Esophagus muscularis mucosa (tissue), 4 donors: ENCODE measurements at places on chromosomes 1 and 21. TPM values are rescaled to one million over a fixed set of nuclear protein-coding genes. Genes with fewer than 3 reads are reported as not detected.

KCNJ9 gene
- total RNA-seq, result not detected

DNA sequence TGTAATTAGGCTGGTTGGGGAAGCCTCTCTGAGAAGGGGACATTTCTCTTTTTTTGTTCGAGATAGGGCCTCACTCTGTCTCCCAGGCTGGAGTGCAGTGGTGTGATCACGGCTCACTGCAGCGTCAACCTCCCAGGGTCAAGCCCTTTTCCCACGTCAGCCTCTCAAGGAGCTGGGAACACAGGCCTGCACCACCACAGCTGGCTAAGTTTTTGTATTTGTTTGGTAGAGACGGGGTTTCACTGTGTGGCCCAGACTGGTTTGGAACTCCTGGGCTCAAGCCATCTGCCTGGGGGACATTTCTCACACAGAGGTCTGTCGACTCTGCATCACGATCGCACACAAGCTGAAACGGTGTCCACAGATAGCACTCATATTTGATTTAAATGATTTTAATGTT, 39.7 kb downstream of the HUNK start:
- DNase-seq, result no peak

DNA sequence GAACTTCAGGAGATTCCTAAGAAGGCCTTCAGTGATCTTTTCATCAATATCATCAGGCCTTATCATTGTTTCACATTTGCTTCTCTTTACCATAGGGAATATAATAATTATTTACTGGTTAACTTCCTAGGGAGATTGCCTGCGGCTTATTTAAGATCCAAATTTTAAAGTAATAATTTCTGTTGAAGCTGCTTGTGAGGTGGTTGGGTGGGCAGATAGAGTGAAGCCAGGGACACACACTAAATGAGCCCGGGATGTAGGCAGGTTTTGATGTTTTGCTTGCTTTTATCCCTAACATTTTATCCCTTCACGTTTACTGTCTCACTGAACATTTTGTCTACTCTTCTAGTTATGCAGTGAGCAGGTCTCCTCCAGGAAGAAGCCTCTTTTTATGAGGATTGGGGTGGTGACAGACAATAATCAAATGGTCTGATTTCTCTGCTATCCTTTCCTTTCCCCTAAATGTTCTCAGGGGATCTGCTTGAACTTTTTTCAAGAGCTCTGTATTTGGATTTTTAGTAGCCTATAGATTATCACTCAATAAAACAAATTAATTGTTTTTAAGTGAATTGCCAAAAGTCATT, 164.7 kb downstream of the RUNX1 start:
- peak; percentile 21 for DNase-seq

- no peak for DNase-seq
Measured at GRCh38 chr1:23039308-23039826, 20.1 kb downstream of the KDM1A start.

- no peak for DNase-seq
Measured at GRCh38 chr1:25896266-25896665, 10.0 kb downstream of the STMN1 start.

- DNase-seq, result no peak
Measured at GRCh38 chr1:20593756-20594155, 4.9 kb downstream of the CDA start.

DNA sequence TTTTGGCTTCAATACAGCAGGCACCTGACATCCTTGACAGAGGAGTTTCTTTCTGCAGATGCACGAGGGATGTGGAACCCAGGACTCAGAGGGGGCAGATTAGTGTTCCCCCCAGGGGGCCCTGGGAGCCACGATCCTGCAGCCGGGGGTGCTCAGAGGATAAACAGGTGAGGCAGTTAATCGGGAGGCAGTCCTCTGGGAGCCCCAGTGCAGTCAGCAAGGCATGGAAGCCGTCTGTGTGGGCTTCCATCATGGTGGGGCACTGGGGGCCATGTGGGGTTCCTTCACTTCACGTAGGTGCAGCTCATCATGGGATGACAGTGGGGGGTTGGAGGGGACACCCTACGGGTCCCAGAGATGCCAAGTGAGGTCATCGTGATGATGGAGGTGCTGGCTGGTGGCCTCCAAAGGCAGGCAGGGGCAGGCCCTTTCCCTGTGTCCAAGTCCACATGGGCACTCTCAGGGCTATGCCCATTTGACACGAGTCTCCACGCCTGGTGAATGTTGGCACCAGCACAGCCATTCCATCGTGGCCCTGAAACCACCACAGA, 59.3 kb upstream of the ABCG1 start:
- DNase-seq, result no peak

CD1C gene
- total RNA-seq, result 0.69 TPM

KIAA0319L gene
- total RNA-seq, result 33.8 TPM

DNA sequence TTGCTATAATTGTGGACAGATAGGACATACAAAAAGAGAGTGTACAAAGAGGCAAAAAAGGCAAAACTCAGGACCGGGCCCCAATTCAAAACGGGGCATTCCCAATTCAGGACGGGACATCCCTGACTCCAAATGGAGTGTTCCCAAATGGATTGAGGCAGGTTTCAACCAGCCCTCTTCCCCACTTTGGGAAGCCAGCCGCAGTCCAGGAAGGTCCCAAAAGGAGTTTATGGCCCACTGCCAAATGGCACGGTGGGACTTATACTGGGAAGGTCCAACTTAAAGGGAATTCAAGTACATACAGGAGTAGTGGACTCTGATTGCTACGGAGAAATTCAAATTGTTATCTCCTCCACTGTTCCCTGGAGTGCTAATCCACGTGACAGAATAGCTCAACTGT, 3.5 kb upstream of the ZNF669 start:
- DNase-seq, result no peak

- no peak for DNase-seq
Measured at GRCh38 chr1:112694363-112694929, 12.5 kb downstream of the RHOC start.

DNA sequence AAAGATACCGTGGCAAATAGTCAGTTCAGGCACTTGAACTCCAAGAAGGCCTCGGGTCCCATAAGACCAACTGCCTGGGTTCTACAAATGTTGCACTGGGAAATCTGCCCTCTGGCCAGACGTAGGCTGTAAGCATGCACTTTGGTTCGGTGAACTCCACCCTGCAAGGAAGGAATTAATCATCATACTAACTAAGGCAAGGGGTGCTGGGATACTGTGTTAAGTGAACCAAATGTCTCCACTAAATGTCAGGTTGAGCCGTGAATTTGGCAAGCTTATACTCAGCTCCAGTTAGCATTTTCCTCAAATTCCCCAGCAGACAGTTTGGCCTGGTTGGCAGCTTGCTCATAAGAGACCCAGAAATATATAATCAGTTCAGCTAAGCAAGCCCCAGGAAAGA, 385.9 kb downstream of the GPATCH2 start:
- no peak for DNase-seq

FAM229A gene
- 8.7 TPM for total RNA-seq

DNA sequence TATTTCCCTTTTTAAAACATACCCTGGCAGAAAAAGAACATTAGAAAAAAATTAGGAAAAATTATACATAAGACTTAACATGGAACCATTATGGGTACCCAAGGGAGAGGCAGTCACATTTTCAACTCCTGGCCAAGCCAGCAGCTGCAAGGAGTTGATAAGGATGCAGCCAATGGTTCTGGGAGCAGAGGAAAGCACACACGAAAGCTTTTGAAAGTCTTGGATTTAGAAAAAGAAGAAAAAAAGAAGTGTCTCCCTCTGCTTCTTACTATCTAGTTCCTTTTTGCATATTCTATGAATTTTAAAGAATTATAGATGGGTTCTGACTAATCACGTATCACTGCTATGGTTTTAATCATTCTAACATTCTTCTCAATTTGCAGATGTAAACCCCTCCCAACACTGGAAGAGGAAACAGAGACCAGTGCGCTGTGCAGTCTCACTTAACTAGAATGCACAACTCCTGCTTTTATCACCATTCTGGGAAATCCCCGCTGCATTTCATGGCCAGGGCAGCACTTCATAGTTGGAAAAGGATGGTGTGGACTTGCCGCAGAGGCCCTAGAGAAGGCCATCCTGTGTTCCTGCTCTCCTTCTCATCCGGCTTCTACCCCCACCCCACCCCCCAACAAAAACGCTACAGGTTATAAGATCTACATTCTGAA, 2.7 kb upstream of the CD58 start:
- peak; percentile 29 for DNase-seq

HORMAD1 gene
- total RNA-seq, result 0.33 TPM

- peak; percentile 66 for DNase-seq
Measured at GRCh38 chr1:48093147-48093546, 96.0 kb upstream of the TRABD2B start.

DNA sequence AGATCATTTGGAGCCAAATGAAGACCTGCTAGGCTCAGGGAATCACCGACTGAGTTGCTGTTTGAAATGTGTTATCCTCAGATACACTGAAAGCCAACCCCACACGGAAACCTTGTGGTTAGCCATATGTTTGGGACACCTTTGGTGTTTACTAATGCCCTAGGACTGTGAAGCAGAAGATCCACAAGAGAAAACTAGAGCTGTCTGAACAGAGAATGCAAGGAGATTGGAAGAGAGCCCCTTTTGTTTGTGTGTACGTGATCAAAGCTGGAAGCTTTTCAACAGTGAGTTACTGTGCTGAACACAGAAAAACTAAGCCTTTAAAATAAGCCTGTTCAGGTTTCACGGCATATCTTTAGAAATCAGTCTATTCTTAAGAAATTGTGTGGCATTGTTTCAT, 908.2 kb upstream of the ADGRL2 start:
- DNase-seq, result no peak

GRCh38 chr1:98030976-98031375, 110.1 kb upstream of the DPYD start:
- no peak for DNase-seq

DENND2D gene
- 13.8 TPM for total RNA-seq

DTL gene
- total RNA-seq, result 0.06 TPM

GRCh38 chr1:11158720-11159321, 30.3 kb upstream of the ANGPTL7 start:
- DNase-seq, result no peak

ERMAP gene
- 5.8 TPM for total RNA-seq

GRCh38 chr1:9376430-9376829, 83.7 kb downstream of the SPSB1 start:
- no peak for DNase-seq

DNA sequence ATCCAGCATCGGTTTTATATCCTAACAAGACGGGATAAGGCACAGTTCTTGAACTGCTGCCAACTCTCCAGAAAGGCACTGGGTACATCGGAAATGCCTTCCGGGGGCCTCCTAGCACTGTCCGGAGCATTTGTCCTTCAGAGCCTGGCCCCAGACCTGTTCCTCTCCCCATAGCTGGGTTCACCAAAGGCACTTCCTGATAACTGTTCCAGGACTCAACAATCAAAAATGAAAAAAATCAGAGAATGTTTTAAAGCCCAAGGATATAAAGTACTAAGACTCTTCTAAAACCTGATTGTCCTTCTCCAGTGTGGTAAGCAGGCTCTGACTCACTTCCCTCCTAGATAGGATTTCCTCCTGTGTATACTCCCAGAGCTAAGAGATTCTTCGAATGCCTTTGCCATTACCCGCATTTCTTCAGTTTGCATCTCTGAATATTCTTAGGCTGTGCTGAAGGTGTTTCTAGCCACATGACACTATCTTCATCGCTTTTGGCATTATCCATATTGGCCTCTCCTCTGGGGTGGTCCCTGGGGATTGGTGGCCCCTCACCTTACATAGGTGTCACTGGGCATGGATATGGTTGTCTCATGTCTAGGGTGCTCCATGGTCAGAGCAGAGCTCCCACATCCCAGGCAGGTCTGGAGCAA, 112.9 kb downstream of the ZBTB18 start:
- no peak for DNase-seq

SNX7 gene
- total RNA-seq, result 28.7 TPM

CNIH4 gene
- 37.8 TPM for total RNA-seq

GRCh38 chr1:46302641-46303037, 777 bp downstream of the LRRC41 start:
- no peak for DNase-seq

PRPF38A gene
- total RNA-seq, result 13.2 TPM

GRCh38 chr1:8364528-8365442, 46.9 kb downstream of the SLC45A1 start:
- DNase-seq, result no peak
